Uterine smooth muscle cell (primary cell): ENCODE measurements at places on chromosomes 1 and 21. TPM values are rescaled to one million over a fixed set of nuclear protein-coding genes. Genes with fewer than 3 reads are reported as not detected.

Gene NHLH1
- not detected in 2 replicates for total RNA-seq

Gene APOBEC4
- not detected in 2 replicates for total RNA-seq

Gene TTC39A
- total RNA-seq: 1.4 and 2.2 TPM in 2 replicates

Gene RAVER2
- total RNA-seq: 4.6 and 5.7 TPM in 2 replicates

Gene TNFRSF8
- total RNA-seq: 0.37 and 0.89 TPM in 2 replicates

Gene FUBP1
- total RNA-seq: 111 and 172 TPM in 2 replicates

Gene CAP1
- 510 and 808 TPM in 2 replicates for total RNA-seq

Gene CD1E
- not detected in 2 replicates for total RNA-seq

Gene NTPCR
- total RNA-seq: 7.1 and 19.4 TPM in 2 replicates

Gene CDKN2C
- 11.5 and 38.4 TPM in 2 replicates for total RNA-seq

Gene LCA5L
- total RNA-seq: 1.5 and 2.0 TPM in 2 replicates

Gene MAEL
- not detected in 2 replicates for total RNA-seq

Gene OR14K1
- total RNA-seq: not detected in 2 replicates

Gene GPR25
- not detected in 2 replicates for total RNA-seq

Gene MATN1
- total RNA-seq: not detected in 2 replicates

Gene SAMD13
- 0.25 and 0.77 TPM in 2 replicates for total RNA-seq

Gene CHI3L2
- total RNA-seq: 0.22 and 1.2 TPM in 2 replicates

Gene ZNF496
- 17.8 and 20.1 TPM in 2 replicates for total RNA-seq

Gene GLIS1
- 0.22 and 0.50 TPM in 2 replicates for total RNA-seq

Gene OR2L5
- under 0.01 and 0.12 TPM in 2 replicates for total RNA-seq

Gene TEKT2
- total RNA-seq: 0.11 and 0.12 TPM in 2 replicates

Gene MAP10
- total RNA-seq: 2.7 and 3.1 TPM in 2 replicates

Gene AIM2
- total RNA-seq: 0.11 TPM in 1 of 2 replicates, not detected in the other

Gene SARS1
- 424 and 510 TPM in 2 replicates for total RNA-seq

Gene TSTD1
- 3.4 and 9.1 TPM in 2 replicates for total RNA-seq

Gene TMEM82
- total RNA-seq: not detected in 2 replicates

Gene RGS8
- total RNA-seq: under 0.01 TPM in 1 of 2 replicates, not detected in the other

Gene KRTAP12-2
- total RNA-seq: not detected in 2 replicates

Gene C1orf87
- total RNA-seq: not detected in 2 replicates

Gene BSND
- not detected in 2 replicates for total RNA-seq

Gene GBP5
- total RNA-seq: not detected in 2 replicates

Gene OR2L3
- total RNA-seq: 0.11 and 0.12 TPM in 2 replicates

Gene SPRR2E
- not detected in 2 replicates for total RNA-seq

Gene LENEP
- total RNA-seq: 1.00 TPM in 1 of 2 replicates, not detected in the other

Gene KLHDC9
- 1.3 and 1.6 TPM in 2 replicates for total RNA-seq

Gene TMEM50A
- 102 and 113 TPM in 2 replicates for total RNA-seq

Gene LCE3D
- not detected in 2 replicates for total RNA-seq

Gene AMPD1
- not detected in 2 replicates for total RNA-seq

Gene ROR1
- 2.5 and 3.4 TPM in 2 replicates for total RNA-seq
